Esophagus muscularis mucosa (tissue), 4 donors: ENCODE measurements at places on chromosomes 4 and X. TPM values are rescaled to one million over a fixed set of nuclear protein-coding genes. Genes with fewer than 3 reads are reported as not detected.

DNA sequence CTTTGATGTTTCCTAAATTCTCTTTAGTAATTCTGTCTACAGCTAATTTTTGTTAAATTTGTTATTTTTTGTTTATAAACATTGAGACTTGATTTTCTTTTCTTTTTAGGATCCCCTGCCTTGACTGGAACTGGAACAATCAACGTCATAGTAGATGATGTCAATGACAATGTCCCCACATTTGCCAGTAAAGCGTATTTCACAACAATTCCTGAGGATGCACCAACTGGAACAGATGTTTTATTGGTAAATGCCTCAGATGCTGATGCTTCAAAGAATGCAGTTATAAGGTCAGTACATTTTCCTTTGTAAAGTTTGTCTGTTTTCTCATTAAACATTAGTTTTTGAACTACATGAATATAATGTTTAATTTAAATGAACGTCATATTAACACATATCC, 119.4 kb downstream of the FAT4 start:
- H3K27me3 ChIP-seq, result no peaks in the 10 kb centered on the region
- H3K36me3 ChIP-seq, result peaks cover 6% of the 10 kb centered on the region
- no peak for DNase-seq
- H3K4me1 ChIP-seq, result no peaks in the 10 kb centered on the region
- H3K4me3 ChIP-seq, result no peak overlapping the region
- no peak overlapping the region for H3K27ac ChIP-seq

Gene GPR119
- not detected for total RNA-seq

Gene GDPD2
- total RNA-seq, result not detected

Gene GLRA2
- total RNA-seq, result not detected
